Stomach (tissue), 19 donors: ENCODE measurements at places on chromosomes 3 and 15. TPM values are rescaled to one million over a fixed set of nuclear protein-coding genes. Genes with fewer than 3 reads are reported as not detected.

- H3K36me3 ChIP-seq: no peaks in the 10 kb centered on the region
- no peaks in the 10 kb centered on the region for H3K27me3 ChIP-seq
- no peak overlapping the region for H3K27ac ChIP-seq
- no peak overlapping the region for H3K4me3 ChIP-seq
- no peaks in the 10 kb centered on the region for H3K4me1 ChIP-seq
Measured at GRCh38 chr3:88301273-88301995, 151.7 kb downstream of the C3orf38 start.

DNA sequence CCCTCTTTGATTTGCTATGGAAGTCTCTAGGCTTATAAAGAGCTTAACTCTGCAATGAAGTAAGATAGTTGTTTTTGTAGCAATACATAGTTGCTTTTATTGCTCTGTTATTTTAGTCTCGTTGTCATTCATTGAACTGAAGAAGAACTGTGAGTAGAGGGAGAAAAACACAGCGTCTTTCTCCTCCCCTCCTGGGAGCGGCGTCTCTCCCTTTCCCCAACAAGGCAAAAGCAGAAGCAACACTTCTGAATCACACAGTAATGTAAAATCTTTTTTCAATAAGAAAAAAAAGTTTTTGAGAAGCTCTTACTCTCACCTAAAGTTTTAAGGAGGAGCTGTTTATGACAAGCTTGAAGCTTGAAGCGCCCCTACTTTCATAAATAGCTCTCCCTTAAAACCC is 119.3 kb upstream of the SLC7A14 start:
- DNase-seq: no peak
- H3K36me3 ChIP-seq: no peaks in the 10 kb centered on the region
- H3K4me3 ChIP-seq: no peak overlapping the region

GRCh38 chr3:111548756-111549155 is 6.8 kb downstream of the CD96 start:
- H3K27ac ChIP-seq: no peak overlapping the region
- H3K36me3 ChIP-seq: no peaks in the 10 kb centered on the region
- H3K4me1 ChIP-seq: no peaks in the 10 kb centered on the region
- no peak overlapping the region for H3K4me3 ChIP-seq

DNA sequence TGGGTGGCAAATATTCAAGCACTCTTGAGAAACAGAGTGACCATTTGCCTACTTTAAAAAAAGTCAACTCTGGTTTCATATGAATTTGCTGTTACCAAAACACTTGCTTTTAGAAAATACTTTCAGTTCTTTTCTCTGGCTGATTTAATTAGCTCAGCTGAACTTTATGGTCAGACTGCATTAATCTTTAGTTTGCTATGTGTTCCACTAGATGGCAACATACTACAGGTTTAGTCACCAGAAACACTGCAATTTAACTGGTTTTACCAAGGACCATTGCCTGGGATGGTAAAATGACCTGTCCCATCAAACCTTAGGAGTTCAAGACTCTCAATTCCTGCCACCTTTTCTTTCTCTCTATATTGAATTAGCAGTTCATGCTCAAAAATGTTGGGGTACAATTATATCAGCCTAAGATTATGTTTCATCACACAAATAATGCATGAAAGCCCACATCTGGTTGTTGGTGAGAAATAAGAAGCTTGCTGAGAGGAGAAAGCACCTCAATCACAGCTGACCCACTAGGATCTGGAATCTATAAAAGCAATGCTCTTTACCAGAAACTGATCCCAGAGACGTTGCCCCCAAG is 14.2 kb downstream of the EIF4E3 start:
- peaks cover 50% of the 10 kb centered on the region for H3K4me1 ChIP-seq
- peaks cover 27% of the 10 kb centered on the region for H3K36me3 ChIP-seq
- H3K27ac ChIP-seq: no peak overlapping the region
- no peaks in the 10 kb centered on the region for H3K27me3 ChIP-seq

Gene PDZRN3
- 68.9 TPM for total RNA-seq

- peaks cover 9% of the 10 kb centered on the region for H3K4me1 ChIP-seq
- H3K36me3 ChIP-seq: no peaks in the 10 kb centered on the region
- no peaks in the 10 kb centered on the region for H3K27me3 ChIP-seq
- H3K27ac ChIP-seq: no peak overlapping the region
Measured at GRCh38 chr3:14288833-14289451, 110.3 kb downstream of the LSM3 start.

Gene DNAH1
- total RNA-seq: 57.6 TPM

DNA sequence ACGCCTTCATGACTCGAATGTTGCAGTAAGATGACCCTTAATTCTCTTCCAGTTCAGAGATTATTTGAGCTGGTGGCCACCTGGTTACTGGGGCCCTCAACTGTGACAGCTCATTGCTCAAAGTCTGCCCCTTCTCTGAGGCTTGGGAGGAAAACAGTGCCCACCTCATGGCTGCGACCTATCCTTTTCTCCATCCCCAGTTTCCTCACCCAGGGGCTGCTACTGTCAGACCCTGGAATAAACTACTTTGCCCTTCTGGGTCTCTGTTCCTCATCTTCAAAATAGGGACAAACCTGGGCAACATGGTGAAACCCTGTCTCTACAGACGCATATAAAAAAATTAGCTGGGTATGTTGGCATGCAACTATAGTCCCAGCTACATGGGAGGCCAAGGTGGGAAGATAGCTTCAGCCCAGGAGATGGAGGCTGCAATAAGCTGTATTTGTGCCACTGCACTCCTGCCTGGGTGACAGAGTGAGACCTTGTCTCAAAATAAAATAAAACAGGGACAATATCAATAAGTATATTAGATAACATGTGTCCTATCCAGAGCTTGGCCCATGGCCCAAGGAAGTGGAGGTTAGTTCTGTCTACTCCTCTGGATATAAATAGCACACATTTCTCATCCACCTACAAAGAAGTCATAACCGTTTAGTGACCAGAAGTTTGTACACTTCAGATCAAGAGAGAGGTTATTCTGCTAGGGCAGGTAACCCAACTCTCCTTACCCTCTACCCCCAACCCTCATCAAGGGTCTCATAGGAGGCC is 2.2 kb upstream of the RASL12 start:
- peaks cover 42% of the 10 kb centered on the region for H3K27me3 ChIP-seq
- DNase-seq: no peak
- H3K4me3 ChIP-seq: no peak overlapping the region
- H3K27ac ChIP-seq: peak overlapping the region; percentile 66
- H3K36me3 ChIP-seq: no peaks in the 10 kb centered on the region
- H3K4me1 ChIP-seq: peaks cover 41% of the 10 kb centered on the region

DNA sequence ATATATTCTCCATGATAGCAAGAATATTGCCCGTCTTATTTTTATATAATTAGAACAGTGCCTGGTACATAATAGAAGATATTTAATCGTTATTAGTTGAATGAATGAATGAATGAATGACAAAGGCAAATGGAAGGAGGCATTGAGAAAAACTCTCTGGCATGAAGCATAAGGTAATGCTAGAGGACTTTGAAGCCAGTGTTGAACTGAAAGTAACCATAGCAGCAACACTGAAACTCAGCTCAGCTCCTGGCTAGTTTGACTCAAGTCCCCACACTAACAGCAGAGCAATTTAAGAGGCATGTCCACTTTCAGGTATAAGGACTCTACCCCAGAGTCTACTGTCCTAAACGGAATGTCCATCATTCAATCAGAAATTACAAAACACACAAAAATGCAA is 227.0 kb downstream of the CPNE4 start:
- no peaks in the 10 kb centered on the region for H3K27me3 ChIP-seq
- DNase-seq: no peak
- no peak overlapping the region for H3K4me3 ChIP-seq

GRCh38 chr3:183809270-183809669 is 16.1 kb downstream of the MAP6D1 start:
- H3K27me3 ChIP-seq: no peaks in the 10 kb centered on the region
- H3K36me3 ChIP-seq: peaks cover 88% of the 10 kb centered on the region
- no peak for DNase-seq
- H3K27ac ChIP-seq: no peak overlapping the region
- peaks cover 4% of the 10 kb centered on the region for H3K4me1 ChIP-seq

GRCh38 chr3:45207446-45207845 is 18.6 kb downstream of the TMEM158 start:
- H3K27me3 ChIP-seq: no peaks in the 10 kb centered on the region
- H3K27ac ChIP-seq: no peak overlapping the region
- H3K4me3 ChIP-seq: no peak overlapping the region

Gene SLC12A1
- total RNA-seq: not detected
